Ascending aorta (tissue), 2 donors: ENCODE measurements at places on chromosomes 3 and 15. TPM values are rescaled to one million over a fixed set of nuclear protein-coding genes. Genes with fewer than 3 reads are reported as not detected.
A peak's percentile ranks its signal among the peaks of the same experiment; 100 is the strongest.

Gene UMPS
- 4.5 TPM for total RNA-seq

Gene DET1
- total RNA-seq = 1.6 TPM

Gene CPLX3
- total RNA-seq = not detected

DNA sequence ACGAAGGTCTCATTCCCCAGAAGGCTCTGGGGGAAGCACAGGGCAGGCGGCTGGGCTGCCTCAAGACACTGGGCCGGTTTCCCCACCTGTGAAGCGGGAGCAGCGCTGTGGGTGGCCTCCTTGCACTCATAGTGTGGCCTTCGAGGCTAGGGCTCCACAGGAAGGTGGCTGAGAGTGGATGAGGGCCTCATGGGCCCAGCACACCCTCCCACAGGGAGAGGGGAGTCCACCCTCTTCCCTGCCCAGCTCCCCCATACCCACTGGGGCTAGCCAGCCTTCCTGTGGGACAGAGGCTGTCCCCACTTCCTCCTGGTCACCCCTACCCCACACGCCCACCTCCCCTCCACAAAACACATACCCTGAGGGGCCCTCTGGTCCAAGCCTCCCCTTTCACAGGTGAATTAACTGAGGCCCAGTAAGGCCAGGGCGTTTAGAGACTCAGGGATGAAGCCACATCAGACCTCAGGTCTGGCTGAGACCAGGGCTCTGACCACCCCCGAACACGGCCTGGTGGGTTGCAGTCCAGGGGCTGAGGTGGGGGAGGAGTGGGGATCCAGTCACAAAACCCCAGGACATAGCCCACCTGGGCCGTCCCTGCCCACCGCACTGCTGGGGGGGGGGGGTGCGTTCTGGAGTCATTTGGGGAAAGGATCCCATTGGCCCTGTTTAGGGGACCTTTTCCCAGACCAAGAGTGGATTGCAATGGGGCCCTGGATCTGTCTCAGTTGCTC, 1.1 kb downstream of the ANPEP start:
- DNase-seq = no peak

GRCh38 chr15:70014331-70014730, 83.4 kb downstream of the TLE3 start:
- no peak for DNase-seq

DNA sequence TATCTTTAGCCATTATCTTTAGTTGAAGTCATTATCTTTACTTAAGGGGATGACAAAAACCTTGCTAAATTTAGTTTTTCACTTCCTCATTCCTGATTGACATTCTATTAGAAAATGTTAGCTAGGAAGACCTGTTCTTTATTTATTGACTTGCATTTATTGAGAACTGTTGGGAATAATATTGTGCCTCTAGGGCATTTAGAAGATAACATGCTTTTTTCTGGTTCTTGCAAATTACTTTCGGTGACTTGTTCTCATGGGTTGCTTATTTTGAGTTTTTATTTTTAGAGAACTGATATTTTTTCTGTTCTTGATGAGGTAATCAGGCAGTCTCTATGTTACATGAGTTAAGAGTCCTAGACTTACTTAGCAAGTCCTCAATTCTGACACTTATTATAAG, 48.3 kb upstream of the CTDSPL start:
- no peak for DNase-seq

GRCh38 chr15:74530771-74531143, 10.3 kb upstream of the ARID3B start:
- DNase-seq = no peak

DNA sequence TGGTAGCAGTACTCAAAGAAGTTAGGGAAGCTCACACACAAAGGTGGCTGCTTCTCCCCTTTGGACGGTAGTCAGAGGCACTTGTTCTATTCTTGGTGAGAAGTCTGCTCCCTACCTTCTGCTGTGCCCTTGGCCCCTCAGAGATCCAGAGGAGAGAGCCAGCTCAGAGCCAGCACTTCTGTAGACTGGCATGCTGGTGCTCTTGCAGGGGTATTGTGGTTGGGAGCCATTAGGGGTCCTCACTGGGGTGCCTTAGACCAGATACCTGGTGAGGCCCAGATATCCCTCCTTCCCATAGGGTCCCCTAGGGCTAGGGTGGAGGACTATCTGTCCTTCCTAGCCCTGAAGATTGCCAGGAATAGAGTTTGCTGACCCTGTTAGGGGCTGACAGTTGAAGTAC, 140.6 kb downstream of the EEFSEC start:
- DNase-seq = no peak

DNA sequence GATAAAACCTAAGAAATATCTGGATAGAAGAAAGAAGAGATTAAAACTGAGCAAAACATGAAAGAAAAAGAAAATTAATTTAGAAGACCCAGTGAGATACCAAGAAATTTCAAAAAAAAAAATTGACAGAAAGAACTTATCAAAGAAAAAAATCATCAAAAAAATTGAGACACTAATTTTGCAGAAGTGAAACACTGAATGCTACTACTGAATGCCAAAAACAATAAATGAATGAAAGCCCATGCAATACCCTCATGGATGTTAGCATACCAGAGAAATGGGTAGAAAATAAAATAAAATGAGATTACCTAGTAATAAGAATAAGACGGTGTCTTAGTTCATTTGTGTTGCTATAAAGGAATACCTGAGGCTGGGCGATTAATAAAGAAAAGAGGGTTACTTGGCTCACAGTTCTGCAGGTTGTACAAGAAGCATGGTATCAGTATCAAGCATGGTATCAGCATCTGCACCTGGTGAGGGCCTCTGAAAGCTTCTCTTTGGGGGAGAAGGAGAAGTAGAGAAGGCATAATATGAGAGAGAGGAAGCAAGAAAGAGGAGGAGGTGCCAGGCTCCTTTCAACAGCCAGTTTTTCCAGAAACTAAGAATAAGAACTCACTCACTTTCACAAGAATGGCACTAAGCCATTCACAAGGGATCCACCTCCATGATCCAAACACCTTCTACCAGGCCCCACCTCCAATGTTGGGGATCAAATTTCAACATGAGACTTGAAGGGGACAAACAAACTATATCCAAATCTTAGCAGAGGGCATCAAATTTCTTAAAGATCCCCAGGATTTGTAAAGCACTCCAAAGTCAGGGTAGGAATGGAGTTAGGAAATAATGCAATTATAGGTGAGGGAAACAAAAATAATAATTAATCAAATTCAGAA, 73.2 kb downstream of the BTLA start:
- no peak for DNase-seq

DNA sequence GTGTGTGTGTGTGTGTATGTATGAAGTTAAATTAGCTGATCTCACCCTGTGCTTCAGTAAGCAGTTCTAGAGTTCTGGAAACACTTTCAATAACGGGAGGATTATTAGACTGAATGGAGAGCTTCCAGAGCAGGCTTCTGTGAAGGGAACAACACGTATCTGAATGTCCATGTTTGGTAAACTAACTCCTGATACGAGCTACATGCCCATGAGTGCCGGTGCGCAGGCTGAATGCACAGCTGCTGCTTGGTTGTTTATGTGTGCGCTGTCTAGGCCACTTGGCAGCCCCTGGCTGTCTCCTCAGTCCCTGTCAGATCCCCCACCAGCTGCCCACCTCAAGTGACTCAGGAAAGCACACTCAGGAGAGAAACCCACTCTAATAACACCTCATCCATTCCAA, 137.0 kb downstream of the EPHB1 start:
- no peak for DNase-seq

DNA sequence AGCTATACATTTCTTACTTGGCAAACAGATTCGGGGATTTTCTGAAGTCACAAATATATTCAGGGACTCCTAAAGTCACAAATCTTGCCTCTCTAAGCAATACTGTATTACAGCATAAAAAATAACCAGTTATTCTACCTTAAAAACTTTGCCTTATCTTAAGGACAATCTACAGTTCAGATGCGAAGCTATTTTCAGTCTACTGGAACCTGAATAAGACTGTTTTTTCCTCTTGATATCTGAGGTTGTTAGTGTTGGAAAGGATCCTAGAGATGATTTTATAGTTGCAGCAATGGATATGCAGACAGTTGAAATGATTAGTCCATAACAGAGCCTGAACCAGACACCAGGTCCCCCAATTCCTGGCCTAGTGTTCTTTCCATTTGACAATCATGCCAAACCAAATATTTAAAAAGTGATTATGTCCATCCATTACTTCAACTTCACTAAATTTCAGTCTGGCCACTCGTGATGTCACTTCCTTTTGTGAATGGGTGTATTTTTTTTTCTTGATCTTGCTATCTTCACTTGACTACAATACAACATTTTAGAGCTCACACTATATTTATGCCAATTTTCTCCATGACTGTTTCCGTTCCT, 1.8 kb downstream of the HDGFL3 start:
- DNase-seq = no peak

GRCh38 chr3:186950402-186951093, 20.2 kb downstream of the ST6GAL1 start:
- DNase-seq = no peak

GRCh38 chr3:10523561-10523960, 18.2 kb upstream of the ATP2B2 start:
- no peak for DNase-seq

GRCh38 chr3:134449951-134450350, 35.8 kb downstream of the ANAPC13 start:
- DNase-seq = no peak

DNA sequence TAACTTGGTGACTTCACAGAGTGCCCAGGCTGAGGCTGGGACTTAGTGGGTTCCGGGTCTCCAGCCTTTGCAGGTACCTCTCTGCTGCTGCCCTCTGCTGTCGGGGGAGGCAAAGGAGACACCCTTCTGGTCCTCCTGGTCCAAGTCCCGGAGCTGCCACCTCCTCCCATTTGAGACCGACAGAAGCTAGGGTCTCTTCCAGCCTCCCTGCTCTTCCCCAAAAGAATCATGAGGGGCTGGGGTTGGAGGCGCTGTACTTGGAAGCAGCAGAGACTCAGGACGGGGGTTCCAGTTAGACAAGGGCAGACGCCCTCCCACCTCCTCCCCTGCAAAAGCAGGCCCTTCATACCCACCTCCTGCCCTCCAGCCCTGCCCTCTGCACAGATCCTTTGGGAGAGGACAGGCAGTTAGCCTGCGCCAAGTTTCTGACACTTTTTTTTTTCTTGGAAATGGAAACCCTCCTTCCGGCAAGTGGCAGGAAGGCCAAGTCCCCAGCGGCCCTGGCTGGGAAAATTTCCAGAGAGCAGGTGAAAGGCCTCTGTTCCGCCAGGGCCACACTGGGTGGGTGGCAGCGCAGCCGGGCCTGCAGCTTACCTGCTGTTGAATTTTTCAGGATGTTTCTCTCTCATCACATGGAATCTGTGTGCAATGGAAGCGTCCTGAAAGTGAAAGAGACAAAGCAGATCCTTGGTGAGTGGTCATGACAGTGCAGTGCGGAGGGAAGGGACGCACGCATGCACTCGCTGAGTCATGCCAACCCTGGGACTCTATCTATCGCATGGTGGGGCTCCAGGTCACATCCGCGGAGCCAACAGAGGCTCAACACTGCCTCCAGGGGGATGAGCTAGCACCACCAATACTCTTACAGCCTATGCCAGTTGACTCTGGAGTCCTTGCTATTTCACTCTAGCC, 119.9 kb downstream of the DGKG start:
- DNase-seq = peak; percentile 82
